ENCODE measurements at places on chromosomes 11 and 22.

GRCh38 chr11:32529994-32530588 lies 53.5 kb upstream of the EIF3M start:
- no peak for DNase-seq

DNA sequence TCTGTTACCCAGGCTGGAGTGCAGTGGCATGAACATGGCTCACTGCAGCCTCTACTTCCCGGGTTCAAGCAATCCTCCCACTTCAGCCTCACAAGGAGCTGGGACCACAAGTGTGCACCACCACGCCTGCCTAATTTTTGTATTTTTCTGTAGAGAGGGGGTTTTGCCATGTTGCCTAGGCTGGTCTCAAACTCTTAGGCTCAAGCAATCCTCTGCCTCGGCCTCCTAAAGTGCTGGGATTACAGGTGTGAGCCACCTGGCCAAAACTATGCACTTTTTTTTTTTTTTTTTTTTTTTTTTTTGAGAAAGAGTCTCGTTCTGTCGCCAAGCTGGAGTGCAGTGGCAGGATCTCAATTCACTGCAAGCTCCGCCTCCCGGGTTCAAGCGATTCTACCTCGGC lies 12.4 kb upstream of the CLDN5 start:
- no peak for DNase-seq

DNA sequence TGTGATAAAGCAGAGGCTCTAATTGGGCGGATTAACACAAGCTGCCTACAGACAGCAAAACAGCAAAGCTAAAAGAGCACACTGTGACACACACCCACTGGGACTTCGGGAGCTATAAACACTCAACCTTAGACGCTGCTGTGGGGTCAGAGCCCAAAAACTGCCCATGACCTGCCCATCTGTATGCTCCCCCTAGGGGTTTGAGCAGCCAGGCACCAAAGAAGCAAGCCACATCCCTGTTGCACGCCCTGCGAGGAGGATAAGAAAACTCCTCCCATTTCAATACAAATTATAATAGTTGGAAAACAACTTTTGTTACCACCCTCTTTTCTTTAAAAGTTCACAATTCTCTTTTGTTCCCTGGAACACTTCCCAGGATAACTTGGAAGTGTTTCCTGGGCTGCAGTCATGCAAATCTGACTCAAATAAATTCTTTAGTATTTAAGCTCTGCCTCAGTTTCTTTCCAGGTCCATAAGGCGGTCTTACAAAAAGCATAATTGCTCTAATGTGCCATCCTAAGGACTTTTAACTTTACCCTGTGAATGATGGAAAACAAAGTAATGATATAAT lies 86.4 kb downstream of the DLG2 start:
- no peak for DNase-seq

- no peak for DNase-seq
These were observed 58.9 kb downstream of the FBXO7 start for GRCh38 chr22:32533265-32534111.

GRCh38 chr11:8331767-8332166 lies 68.1 kb upstream of the LMO1 start:
- DNase-seq, result no peak

- DNase-seq, result no peak
These were observed 50.5 kb upstream of the PARVG start for GRCh38 chr22:44130076-44130711.

DNA sequence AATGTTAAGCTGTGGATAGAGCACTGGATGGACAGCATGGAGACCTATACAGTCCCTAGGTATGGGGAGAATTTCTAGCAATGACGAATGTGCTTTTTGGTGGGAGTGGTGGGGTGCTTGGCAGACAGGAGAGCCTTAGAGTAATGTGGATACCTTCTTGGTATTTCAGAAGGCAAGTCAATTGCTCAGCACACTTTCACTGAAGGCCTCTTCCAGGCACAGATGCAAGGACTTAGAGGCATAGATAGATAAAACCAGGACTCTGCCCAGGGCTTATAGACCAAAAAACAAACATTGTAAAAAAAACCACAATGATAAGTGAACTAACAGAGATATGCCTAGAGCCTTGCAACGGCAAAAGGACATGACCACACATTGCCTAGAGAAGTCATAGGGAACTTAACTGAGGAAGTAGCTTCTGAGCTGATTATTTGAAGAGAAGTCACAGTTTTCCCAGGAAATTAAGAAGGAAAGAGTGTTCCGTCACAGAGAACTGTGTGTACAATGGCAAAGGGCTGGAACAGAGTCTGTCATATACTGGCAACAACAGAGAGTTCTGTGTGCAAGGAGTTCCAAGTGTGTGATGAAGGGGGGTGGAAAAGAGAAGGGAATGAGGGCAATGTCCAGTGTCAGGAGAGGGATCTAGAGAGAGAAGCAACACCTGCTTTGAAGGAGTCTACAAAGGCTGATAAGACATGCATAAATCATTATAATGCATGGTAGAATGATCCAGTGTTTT lies 65.9 kb upstream of the PICALM start:
- no peak for DNase-seq

GRCh38 chr11:116336540-116336939 lies 436.2 kb downstream of the BUD13 start:
- DNase-seq, result no peak

GRCh38 chr11:18310800-18311340 lies 11.1 kb downstream of the HPS5 start:
- no peak for DNase-seq

DNA sequence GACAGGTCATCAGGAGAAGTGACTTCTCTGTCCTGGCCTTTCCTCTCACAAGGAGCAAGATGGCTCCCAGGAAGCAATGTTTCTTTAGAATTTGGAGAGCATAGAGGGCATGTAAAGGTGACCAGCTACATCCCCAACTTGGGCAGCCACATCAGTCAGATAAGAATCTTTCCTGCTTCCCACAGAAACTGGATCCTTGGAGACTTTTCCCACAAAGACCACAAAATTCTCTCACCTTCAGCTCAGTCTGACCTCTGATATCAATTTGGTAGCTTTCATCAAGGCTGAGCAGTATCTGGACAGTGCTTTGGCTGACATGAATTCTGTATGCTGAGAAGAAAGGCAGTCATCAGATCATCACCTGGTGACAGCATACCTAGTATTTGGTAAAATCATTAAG lies 23.3 kb upstream of the LRRC32 start:
- DNase-seq, result no peak

DNA sequence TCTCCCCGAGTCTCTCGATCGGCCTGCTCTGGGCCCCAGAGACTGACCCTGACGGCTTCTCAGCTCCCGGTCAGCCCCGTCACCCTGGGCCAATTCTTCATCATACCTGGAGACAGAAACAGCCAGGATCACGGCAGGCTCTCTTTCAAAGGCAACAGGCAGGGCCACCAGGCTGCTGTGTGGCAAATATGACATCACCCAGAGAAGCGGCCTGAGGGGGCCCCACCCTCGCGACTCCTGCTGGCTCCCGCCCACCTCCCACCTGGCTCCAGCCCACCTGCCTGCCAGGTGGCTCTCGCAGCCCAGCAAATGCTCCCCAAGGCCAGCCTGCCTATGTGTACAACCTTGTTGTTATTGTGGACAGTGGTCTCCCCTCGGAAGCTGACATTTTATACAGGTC lies 24.9 kb upstream of the PACSIN2 start:
- DNase-seq, result no peak

DNA sequence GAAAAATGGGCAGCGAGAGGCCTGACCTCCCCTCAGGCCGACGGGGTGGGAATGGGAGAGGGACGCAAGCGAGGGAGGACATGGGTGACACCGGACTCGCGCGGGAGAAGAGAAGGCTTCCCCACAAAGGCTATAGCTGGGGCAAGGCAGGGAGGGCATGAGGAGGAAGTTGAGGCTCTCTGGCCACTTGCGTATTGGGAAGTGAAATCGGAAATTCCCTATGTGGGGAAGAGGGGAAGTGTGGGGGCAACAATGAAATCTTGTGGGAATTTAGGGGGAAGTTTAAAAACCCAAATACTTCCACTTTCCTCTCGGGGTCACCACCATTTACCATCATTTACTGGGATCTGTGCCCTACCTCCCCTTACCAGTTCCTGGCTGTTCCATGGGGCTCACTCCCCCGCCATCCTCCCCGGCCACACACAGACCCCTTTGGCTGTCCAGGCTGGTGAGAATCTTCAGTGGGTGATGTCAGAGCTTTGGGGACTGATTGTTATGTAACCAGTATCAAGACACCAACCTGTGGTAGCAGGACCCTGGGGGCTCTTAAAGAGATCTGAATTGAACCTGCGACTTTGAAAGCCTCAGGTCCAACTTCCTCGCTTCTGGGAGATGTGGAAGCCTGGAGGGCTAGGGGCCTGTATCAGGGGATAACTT lies 951 bp upstream of the EHD1 start:
- DNase-seq, result peak; percentile 47

DNA sequence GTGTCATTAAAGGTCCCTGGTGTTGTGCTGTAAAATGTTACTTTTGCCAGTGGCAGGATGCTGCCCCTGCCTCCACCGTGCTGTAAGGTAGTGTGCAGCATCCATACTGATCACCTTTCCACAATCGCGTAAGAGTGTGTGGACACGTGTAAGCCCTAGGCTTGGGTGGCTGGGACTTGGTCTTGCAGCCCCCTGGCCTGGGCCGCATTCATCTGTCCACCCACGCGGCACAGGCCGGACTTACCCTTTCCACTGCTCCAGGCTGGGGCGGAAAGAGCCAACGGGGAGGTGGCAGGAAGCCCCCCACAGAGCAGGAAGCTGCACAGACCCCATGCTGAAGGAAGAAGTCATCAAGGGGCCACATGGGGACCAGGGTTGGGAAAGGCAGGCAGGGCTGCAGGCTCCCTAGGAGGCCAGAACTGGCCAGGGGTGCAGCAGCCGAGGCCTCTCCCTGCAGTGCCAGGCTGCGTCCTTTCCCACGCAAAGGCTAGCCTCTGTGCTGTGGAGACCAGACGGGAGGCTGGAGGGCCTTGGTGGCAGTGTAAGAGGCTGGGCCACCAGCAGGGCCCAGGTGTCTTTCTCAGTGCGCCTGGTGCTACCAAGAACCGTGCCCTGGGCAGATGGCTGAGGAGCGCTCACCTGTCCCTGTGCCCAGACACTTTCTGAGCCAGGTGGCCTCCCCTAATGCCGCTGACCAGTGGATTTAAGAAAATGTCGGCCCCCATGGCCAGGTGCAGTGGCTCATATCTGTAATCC lies 11.7 kb upstream of the TMEM191C start:
- DNase-seq, result no peak

DNA sequence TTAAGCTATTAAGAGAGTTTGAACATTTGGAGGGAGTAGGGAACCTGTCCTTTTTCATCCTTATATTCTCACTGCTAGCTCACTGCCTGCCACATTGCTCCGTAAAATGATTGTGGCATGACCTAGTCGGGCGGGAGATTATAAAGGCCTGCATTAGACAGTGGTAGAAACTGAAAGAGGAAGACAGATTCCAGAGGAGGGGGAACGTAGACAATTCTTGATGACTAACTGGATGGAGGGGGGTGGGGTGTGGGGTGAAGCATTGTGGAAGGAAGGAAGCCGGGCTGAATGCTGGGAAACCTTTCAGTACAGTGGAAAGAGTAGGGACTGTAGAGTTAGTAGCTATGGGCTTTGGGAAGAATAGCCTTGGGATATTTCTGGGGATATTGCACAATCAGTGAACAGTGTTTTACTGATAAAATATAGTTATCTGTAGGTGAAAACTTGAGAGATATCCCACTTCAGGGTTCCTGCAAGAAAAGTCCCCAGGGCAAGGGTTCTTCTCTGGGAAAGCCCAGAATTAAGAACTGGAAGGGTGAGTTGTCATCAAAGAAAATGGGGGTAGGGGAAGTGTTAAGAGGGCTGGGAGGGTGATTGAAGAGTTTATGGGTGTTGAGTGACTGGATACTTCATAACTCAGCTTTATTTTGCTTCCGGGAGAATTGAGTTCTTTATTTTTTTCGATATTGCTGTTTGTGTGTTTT lies 2.1 kb downstream of the MED15 start:
- DNase-seq, result peak; percentile 63

GRCh38 chr22:26837784-26838470 lies 180.5 kb downstream of the MIAT start:
- DNase-seq, result no peak

GRCh38 chr11:35031867-35032266 lies 107.1 kb upstream of the CD44 start:
- DNase-seq, result no peak

DNA sequence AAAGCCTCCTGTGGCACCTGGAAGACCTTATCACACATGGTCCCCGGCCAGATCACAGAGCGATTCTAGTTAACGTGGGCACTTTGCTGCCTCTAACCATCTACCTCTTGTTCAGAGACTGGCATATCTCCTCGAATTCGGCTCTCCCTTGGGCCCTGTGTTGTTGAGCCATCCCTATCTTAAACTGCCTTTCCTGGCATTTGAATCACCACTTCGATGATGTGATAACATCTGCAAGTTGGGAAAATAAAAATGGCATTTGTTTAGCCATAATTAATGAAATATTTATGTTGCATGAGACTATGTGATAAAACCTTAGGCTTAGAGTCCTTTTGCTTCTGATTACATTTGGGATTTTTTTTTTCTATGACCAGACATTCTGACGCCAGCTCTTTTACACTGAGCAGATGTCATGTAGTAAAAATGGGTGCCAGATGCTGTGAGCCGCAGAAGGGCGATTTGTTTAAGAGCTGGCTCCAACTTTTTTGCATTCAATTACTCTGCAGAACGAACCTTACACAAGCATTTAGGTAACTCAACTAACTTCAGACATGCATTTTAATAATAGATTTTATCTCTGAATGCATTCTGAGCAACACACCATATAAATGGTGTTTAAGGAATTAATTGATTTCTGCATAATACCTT lies 58.5 kb upstream of the PARVA start:
- DNase-seq, result no peak

GRCh38 chr11:19972651-19973050 lies 187.6 kb downstream of the DBX1 start:
- no peak for DNase-seq

- peak; percentile 92 for DNase-seq
These were observed 589 bp upstream of the GNAZ start for GRCh38 chr22:23069502-23070357.

DNA sequence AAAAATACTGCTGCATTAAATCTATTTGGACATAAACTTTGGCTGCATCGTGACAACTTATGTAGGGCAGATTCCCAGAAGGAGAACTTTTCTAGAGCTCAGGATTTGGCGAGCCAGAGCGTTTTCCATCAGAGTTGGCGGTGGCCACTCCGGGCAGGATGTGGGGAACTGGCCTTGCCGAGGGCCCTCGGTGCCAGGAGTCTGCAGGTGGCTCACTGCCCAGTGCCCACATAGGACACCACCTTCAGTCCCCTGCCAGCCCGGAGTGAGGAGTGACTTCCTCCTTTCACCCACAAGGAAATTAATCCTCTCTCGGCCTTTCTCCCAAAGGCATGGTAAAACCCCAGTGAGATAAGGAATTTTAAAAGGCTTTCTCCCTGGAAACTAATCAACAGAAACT lies 1.6 kb upstream of the LGALS2 start:
- no peak for DNase-seq

Measured in stimulated activated naive CD8-positive, alpha-beta T cell treated with anti-CD3 and anti-CD28 coated beads, Interleukin-15, Interleukin-2, amounts not matched to agents 100 U/mL and 50 U/mL, for 24 hours (primary cell).